Stimulated activated CD4-positive, alpha-beta T cell treated with anti-CD3 and anti-CD28 coated beads, Interleukin-2, amount 100 ng/mL, for 4 hours (primary cell): ENCODE measurements at places on chromosomes 4 and X.
A peak's percentile ranks its signal among the peaks of the same experiment; 100 is the strongest.

- no peak for DNase-seq
These were observed 91.5 kb upstream of the ANKRD50 start for GRCh38 chr4:124804041-124804440.

DNA sequence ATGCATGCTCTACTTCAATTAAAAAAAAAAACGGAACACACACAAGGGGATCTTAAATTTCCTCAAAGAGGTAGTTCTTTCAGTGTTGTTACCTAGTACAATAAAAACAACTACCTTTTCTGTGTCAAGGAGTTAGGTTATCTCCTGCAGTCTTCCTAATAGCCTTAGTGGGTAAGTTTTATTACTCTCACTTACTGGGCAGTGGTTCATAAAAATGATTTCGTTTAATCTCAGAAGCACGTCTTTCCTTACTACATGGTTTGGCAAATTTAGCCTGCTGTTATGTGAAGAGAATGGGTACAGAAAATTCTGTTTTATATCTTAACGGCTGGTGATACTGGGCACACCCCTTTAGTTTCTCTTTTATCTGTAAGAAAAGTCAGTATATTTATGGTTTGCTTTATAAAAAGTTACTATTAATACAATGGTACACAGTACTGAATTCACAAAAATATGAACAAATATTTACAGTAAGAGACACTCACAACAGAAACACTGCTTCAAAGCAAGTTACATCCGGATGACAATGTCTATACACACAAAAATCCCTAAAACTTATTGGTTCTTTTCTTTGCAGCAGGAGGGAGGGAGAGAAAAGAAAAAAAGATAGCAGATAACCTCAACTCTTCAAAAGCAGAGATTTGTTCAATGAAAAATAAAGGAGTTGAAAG lies 8.8 kb downstream of the ADH5 start:
- DNase-seq: no peak

DNA sequence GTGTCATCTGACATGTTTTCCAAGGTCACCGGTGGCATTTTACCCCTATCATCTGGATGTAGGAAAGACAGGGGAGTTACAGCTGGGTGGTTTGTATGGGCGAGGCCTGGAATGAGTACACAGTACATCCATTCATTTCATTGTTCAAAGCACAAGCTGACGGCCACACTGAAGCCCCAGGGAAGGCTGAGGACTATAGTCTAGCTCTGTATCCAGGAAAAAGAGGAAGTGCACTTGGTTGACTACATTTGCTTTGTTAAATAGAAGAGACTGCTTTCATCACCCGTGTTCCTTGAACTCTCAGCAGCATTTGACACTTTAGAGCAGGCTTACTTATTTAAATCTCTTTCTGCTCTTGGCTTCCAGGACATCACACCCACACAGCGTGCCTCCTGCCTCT lies 1041.0 kb upstream of the TENM3 start:
- DNase-seq: no peak

DNA sequence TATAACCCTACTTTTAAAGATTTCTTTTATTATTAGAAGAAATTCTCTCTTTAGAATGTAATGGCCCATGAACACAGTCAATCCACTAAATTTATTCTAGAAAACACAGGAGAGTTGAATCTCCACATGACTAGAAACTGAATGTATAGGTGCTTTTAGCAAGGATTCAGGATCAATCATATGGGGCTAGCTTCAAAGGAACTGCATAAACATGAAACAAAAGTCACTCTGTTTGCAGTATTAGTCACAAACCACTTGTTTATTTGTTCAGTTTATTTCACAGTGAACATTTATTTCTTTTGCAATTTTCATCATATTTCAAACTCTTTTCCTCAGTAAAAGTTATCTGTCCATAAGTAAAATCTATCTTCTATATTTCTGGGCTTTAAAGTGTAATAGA lies 1604.6 kb downstream of the PCDH18 start:
- DNase-seq: no peak

DNA sequence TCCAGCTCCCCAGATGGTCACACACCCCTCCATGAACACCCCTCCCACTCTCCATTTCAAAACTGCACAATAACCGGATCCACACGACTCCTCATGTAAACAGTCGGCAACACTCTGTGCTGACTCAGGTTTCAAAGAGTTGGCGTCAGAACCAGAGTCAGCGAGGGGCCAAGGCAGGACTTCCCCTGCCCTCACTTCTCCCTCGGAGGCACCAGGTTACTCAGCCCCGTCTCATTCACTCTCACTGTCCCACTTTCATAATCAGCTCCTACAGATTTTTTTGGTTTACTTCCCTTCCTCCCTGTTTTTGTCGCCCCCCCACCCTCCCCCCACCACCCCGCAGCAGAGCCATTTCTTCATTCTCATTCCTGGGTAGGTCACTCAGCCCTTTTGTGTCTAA lies 2.7 kb upstream of the TIMP1 start:
- peak; percentile 7 for DNase-seq

DNA sequence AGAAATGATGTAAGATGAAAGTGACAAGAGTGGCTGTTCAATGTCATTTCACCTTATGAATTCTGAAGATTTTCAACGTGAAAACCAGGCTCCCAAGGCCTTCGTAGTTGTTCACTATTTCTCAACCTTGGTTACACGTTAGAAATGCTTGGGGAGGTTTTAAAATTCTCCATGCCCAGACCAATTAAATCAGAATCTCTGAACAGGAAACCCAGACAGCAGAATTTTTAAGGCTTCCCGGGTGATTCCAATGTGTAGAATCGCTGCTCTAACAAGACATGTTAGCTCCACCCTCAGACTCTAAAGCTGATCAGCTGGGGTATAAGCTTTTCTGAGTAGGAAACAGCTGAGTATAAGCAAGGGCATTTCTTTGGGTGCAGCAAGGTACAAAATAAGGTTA lies 160.4 kb upstream of the TET2 start:
- no peak for DNase-seq

DNA sequence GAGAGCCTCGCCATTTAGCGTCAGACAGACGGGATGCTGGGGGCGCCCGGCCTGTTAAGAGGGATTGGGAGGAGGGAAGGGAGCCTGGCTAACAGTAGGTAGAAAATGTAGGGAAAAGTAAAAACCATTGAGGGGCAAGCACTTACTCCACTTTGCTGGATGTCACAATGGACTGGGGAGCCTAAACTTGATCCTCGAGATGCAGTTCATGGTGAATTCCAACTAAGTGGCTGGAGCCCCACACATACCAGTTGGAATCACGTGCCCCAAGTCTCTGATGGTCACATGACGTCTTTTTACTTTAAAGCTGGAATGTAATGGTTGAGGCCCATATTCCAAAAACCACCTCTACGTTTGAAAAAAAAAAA lies 1.5 kb downstream of the PLS3 start:
- no peak for DNase-seq

- peak; percentile 15 for DNase-seq
These were observed 445 bp downstream of the AP1S2 start for GRCh38 chrX:15854080-15854655.

DNA sequence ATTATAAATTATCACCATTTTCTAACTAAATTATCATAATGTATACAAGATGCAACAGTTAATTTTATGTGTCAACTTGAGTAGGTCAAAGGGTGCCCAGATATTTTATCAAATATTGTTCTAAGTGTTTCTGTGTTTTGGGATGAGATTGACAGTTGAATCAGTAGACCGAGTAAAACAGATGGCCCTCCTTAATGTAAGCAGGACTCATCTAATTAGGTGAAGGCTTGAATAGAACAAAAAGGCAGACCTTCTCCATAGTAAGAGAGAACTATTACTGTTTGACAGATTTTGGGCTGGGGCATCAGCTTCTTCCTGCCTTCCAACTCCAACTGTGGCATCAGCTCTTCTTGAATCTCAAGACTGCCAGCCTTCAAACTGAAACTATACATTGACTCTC lies 185.8 kb downstream of the TRAM1L1 start:
- DNase-seq: no peak

GRCh38 chr4:13970349-13970748 lies 342.8 kb upstream of the BOD1L1 start:
- no peak for DNase-seq

GRCh38 chrX:97931586-97931985 lies 1047.9 kb downstream of the RPA4 start:
- no peak for DNase-seq

GRCh38 chrX:46130247-46130646 lies 415.0 kb downstream of the ZNF674 start:
- DNase-seq: no peak

GRCh38 chr4:10275696-10276095 lies 159.1 kb upstream of the WDR1 start:
- no peak for DNase-seq

DNA sequence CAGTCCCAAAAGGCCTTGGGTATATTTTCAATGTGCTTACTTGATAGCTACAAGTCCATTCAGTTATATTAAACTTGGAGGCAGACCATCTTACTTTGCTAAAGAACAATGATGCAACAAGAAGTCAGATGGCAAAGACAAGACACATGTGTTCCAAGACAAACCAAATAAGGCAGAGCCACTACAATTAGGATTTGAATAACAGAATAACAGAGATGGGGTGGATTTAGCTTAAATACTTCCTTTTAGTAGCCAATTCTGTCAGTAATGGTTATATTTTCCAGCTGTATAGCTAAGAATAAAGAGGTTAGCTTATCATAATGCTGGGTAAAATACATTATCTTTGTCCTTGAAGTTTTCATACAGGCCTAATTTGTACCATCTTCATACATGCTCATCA lies 37.7 kb upstream of the FRAS1 start:
- DNase-seq: no peak

GRCh38 chr4:123485601-123486000 lies 89.0 kb downstream of the SPRY1 start:
- no peak for DNase-seq

- DNase-seq: no peak
These were observed 201.4 kb downstream of the CCSER1 start for GRCh38 chr4:90328558-90328957.

GRCh38 chr4:131248314-131248713 lies 1900.8 kb upstream of the PCDH10 start:
- DNase-seq: no peak

DNA sequence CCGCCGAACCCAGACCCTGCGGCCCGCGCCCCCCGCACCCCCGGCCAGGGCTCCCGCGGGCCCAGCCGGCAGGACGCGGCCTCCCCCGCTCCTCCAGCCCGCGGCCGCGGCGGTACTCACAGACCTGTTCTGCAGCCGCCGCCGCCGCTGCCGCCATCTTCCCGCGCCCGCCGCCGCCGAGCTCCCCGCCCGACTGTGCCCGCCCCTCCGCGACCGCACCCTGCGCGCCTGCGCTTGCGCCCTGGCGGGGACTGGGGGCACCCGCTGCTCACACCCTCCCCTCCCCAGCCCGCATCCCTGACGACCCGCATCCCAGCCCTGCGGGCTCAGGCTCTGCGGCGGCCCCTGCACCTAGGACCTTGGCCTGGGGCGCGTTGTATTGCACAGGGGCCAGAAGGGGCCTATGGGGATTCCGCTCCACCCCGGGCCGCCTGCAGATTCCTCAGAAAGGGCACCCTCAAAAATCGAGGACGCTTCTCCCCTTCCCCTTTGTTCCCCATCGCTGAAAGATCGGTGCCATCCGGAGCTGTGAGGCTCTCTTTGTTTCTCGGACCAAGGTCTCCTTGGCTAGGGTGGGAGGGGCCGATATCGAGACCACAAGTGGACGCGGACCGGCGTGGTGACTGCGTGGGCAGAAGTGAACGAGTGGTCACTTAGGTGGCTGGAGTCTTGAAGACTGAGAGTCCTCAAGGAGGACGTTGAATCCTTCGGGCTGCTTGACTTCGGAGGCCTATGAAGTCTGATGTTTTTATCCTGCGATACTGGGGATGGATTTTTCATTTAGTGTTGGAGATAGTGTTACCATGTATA lies at the start of gene SGCB:
Gene SGCB, minus strand, starts transcription at position 197 of the 810 bp plus-strand sequence. Its CDS starts 40 bp downstream, at position 157.
- DNase-seq: peak; percentile 61

DNA sequence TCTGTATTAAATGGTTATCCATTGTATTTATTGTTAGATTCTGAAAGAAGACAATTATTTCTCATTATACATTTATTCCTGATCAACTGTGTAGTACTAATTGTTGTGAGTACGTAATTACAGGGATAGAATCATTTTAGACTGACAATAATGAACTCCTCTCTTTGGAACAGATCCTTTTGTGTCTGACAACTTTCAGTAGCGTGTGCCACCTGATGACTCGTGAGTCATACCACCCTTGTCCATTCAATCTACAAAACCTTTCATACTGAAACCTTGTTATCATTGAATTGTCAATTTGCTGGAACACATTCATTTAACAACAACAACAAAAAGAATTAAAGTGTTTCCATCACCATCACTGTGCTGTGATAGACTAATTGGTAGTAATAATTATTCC lies 602.7 kb upstream of the PCDH7 start:
- no peak for DNase-seq

- no peak for DNase-seq
These were observed 96.4 kb downstream of the GPC3 start for GRCh38 chrX:133888984-133889383.

DNA sequence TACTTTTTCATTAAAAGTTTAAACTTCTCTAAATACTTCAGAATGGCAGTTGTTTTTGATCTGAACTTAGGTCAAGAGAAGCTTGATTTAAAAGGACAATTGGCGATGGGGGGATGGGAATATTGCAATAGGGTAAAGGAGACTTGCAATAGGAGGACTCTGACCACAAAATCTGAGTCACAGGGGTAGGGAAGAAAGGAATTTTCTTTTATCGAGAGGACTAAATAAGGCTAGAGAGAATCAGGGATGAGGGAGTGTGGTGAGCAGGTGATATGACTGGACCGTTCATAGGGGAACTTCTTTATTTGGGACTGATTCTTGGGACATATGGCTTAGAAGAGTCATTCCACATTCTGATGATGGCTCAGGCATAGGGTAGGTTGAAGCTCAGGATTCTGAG lies 1260.2 kb downstream of the ADGRL3 start:
- DNase-seq: no peak

GRCh38 chr4:42396752-42397634 lies at the start of gene SHISA3:
TSS of gene SHISA3 (plus strand) at chr4:42397488. CDS start at chr4:42398057, 569 bp downstream.
- no peak for DNase-seq

- DNase-seq: no peak
These were observed 16.5 kb downstream of the DHRSX start for GRCh38 chrX:2484256-2484655.

GRCh38 chr4:189420572-189420971 lies 520.1 kb upstream of the FRG1 start:
- DNase-seq: no peak

GRCh38 chrX:45771114-45771513 lies 570.4 kb upstream of the DIPK2B start:
- DNase-seq: no peak
